ENCODE measurements at places on chromosomes 6 and 20. TPM values are rescaled to one million over a fixed set of nuclear protein-coding genes. Genes with fewer than 3 reads are reported as not detected.

KIF25 gene
- total RNA-seq: 0.86 TPM

GLP1R gene
- total RNA-seq: 0.10 TPM

RTF2 gene
- total RNA-seq: 40.1 TPM

GPLD1 gene
- total RNA-seq: 43.0 TPM

NINL gene
- 3.0 TPM for total RNA-seq

DEFB129 gene
- total RNA-seq: not detected

BTN1A1 gene
- total RNA-seq: not detected

CLVS2 gene
- total RNA-seq: 1.3 TPM

GRCh38 chr20:45337367-45338120, 10.7 kb downstream of the SDC4 start:
- DNase-seq: no peak

DNA sequence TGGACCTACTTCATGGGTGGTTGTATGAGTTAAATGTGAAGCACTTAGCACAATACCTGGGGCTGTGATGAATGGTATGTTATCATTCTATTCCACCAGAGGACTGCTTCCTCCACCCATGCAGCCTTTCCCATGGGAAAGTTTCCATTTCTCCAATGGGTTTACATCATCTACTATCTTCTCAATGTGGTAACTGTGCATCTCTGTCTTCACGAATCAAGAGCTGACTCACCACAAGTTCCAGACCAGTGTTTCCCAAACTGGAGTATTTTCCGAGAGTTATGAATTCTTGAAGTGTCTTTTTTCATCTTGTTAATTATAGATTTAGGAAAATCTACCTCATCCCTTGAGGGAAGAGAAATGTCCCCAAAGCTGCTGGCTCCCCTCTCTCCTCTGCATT, 182.8 kb downstream of the UNC5CL start:
- DNase-seq: no peak

GRCh38 chr6:36728289-36729160, 30.9 kb downstream of the RAB44 start:
- no peak for DNase-seq

DNA sequence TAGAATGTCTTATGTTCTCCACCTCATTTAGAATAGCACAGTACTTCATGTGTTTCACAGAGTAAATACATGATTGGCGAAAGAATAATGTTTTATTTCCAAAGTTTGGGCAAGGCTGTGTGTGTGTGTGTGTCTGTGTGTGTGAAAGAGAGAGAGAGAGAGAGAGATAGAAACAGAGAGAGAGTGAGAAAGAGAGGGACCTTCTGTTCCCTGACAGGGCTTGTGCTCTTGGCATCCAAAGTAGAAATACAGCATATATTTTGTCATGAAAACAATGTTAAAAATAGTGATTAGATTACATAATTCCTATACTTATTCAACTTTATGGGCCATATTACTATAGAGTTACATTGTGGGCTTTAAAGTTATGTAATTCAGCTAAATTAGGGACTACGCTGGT, 201.2 kb downstream of the KIF6 start:
- no peak for DNase-seq

DNA sequence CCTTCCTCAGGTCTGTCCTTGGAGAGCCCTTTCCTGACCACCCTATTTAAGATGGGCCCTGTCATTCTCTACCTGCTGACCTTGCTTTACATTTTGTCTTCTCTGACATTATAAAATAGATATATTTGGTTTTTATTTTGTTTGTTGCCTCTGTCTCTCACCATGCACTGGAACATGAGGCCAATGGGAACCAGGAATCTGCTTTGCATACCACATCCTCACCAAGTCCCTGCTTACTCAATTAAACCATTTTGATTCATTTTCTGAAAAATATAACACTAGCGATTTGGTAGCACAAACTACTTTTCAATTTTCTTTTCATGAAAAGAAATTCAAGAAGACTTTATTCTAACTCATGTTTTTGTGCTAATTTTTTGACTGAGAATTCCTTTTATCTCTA, 32.8 kb upstream of the POPDC3 start:
- no peak for DNase-seq

DNA sequence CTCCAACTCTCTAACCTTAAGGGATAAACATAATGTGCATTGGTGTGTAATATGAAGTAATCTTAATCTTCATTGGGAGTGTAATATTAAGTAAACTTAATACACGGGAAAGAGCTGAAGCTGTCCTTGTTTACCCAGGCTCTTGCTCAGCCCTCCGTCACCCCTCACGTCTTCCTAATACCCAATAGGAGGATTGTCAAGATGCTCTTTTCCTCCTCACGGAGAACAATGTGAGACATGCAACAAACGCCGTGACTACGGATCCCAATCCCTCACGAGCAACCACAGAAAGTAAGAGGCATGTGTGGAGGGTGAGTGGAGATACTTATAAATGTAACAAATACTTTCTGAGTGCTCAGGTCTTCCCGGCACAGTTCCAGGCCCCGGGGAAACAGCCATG, 11.0 kb downstream of the KIF16B start:
- no peak for DNase-seq

DNA sequence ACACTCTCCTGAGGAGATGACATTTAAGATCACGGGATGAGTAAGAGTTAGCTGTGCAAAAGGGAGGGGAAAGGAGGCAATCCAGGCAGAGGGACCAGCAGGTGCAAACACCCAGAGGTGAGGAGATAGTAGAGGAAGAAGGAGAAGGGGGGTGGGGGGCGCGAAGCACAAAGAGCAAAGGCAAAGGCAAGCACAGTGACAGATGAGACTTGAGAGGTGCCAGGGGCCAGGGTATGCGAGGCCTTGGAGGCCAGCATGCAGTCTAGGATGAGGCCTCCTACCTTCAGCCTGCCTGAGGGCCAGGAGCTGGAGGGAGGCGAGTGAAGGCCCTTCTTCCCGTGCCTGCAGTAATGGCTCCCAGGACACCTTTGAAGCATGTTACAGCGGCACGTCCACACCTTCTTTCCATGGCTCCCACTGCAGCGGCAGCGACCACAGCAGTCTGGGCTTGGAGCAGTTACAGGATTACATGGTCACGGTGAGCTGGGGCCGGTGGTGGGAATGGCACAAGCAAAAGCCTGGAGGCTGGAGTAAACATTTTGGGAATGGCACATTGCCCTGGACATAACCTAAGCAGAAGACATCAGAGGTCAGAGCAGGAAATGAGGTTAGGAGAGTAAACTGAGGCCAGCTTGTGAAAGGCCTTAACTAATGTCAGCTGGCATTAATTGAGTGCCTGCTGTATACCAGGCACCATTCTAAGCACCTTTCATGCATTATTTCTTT, 18.6 kb downstream of the CCM2L start:
- no peak for DNase-seq

- no peak for DNase-seq
These were observed 2.9 kb upstream of the YTHDF1 start for GRCh38 chr20:63218701-63219446.

GRCh38 chr6:135280375-135281136, 99.4 kb downstream of the MYB start:
- no peak for DNase-seq

DNA sequence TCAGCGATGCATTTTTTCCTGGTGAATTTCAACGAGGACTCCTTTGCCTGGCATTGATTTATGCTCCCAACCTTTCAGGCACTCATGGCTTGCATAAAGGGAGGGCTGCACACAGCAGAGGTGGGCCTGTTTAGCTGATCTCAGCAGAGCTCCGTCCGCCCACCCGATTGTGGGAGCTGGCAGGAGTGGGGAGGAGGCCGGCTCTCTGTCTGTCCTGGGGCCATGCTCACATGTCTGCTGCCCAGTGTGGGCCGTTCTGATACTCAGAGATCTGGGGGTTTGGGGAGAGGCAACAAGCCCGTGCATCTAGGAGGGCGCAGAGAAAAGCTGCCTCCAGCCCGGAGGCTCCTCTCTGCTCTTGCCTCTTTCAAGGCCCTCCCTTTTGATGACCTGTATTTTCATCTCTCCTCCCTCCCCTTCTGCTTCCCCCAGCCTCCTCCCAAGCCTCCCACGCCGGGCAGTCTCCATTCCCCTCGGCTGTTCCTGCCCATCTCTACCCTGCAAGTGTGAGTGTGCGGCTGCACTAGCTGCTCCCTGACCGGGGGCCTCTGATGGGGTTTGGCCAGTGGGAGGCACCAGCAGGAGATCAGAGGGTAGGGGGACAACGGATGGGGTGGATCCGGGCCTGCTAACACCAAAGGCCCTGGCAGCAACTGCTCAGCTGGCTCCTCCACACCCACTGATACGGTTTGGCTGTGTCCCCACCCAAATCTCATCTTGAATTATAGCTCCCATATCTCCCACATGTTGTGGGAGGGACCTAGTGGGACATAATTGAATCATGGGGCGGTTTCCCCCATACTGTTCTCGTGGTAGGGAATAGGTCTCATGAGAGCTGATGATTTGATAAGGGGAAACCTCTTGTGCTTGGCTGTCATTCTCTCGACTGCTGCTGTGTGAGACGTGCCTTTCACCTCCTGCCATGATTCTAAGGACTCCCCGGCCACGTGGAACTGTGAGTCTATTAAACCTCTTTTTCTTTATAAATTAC, 39.6 kb upstream of the MLN start:
- DNase-seq: no peak

- no peak for DNase-seq
These were observed 101.4 kb upstream of the BEND6 start for GRCh38 chr6:56853541-56853940.

DNA sequence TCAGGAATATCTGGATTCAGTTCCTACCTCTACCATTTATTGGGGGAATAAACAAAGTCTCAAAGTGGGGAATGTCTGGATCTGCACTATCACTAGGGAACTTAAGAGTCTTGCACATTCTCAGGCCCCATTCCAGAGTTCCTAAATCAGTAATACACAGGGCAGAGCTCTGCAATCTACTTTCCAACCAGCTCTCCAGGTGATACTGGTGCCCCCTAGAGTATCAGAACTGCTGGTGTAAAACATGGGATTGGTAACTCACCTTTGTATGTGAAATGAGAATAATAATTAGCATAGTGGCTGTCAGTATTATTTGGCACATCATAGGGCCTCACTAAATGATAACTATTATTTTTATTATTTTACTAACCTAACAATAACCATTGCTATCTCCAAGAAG, 278.8 kb upstream of the IMPG1 start:
- no peak for DNase-seq

Measured in lower leg skin (tissue), 4 donors.